B cell (primary cell): ENCODE measurements at places on chromosomes 5 and 9.

DNA sequence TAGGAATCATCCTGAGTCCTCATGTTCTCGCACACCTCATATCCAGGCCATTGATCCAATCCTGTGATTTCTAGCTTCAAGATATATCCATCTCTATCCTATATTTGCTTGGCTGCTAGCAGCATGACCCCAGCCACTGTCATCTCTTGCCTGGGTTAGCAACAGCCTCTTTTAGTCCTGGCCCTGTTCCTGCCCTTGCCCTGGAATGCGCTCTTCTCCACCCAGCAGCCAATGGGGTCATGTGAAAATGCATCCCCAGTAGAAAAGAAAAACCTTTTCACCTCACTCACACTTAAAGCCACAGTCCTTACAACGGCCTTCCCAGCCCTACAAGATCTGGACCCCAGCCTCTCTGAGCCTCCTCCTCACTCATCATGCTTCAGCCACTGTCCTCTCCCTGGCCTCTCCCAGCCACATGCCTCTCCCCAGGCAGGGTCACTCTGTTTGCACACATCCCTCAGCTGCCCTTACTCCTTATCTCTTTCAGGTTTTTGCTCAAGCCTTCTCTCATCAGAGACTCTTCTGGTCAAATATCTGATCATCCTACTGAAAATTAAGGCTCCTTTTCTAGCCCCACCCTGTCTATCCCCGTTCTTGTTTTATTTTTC lies 34.3 kb upstream of the NR3C1 start:
- DNase-seq, result no peak

GRCh38 chr5:170353961-170354360 lies 35.2 kb downstream of the KCNMB1 start:
- DNase-seq, result no peak

- no peak for DNase-seq
These were observed 19.9 kb upstream of the SUSD1 start for GRCh38 chr9:112194969-112195431.

DNA sequence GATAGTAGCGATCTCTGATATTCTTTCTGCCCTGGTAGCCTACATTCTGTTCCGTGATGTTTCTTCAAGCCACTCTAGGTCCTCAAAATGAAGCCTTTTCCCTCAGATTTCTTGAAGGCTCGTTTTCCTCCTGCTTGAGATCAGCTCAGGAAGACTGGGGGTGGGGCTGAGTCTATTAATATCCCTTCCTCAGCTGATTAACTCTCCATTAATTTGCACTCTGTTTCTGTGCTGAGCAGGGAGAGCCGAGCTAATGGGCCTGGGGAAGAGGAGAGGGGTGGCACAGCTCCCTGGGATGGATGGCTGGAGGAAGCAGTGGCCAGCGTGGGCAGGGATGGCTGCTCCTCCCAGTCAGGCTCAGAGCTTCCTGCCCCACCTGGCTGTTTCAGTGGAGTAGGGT lies 93.3 kb downstream of the PPARGC1B start:
- DNase-seq, result no peak

GRCh38 chr9:36897019-36897418 lies 137.0 kb downstream of the PAX5 start:
- DNase-seq, result no peak

DNA sequence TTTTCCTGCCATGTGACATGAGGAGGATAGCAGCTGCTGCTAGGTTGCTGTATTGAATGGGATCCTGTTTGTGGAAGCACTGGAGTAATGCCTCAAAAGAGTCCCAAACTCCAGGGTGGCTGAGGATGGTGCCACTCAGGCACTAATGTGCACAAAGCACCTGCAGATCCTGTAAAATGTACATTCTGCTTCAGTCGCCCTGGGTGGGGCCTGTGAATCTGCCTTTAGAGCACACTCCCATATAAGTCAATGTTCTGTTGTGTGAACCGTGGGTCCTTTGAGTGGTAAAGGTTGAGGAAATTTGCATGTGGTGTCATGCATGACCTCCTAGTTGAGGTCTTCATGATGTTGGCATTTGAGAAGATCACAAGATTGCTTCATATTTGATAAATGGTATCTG lies 31.6 kb upstream of the ANKRD18A start:
- DNase-seq, result no peak
